Stimulated activated CD4-positive, alpha-beta T cell treated with anti-CD3 and anti-CD28 coated beads, Interleukin-1b, Interleukin-23, amount 100 ng/mL, for 1 hour (primary cell): ENCODE measurements at places on chromosomes 5 and 9.

GRCh38 chr5:76617675-76618074, 5.5 kb downstream of the F2RL2 start:
- no peak for DNase-seq

GRCh38 chr5:147567917-147568598, 58.2 kb upstream of the DPYSL3 start:
- no peak for DNase-seq

GRCh38 chr9:120030847-120031246, 549.1 kb downstream of the CDK5RAP2 start:
- DNase-seq, result no peak

DNA sequence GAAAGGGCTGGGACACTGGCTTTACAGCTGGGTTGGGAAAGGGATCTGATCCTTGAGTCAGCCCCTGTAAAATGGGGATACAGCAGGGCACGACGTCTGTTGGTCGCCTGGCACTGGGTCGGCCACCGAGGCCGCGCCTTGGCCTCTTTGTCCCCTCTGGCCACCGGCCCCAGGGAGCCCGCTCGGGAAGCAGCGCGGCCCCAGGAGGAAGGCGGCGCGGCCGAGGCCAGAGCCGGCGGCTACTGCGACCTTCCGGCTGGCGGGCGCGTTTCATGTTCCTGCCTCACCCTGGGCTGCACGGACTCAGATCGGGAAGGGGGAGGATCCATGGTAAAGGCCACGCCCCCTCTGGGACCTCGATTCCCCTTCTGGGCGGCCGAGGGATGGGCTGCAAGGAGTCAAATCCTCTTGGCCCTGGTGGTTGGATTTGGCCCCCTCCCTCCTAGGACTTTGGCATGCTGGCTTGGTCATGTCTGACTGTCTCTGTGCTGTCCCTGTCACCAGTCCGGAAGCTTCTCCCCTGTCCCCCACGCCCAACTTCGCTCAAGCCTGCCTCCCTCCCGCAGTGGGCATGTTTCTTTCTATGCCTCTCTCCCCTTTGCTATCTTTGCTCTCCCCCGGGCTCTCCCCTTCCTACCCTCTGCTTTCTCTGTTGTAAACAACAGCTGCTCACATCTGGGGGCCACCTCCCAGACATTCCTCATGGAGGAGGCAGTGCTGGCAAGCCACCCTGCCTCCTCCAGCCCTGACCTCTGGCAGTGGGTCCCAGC, 25.8 kb downstream of the FPGS start:
- no peak for DNase-seq

GRCh38 chr5:172185096-172185461, 2.9 kb downstream of the STK10 start:
- no peak for DNase-seq

DNA sequence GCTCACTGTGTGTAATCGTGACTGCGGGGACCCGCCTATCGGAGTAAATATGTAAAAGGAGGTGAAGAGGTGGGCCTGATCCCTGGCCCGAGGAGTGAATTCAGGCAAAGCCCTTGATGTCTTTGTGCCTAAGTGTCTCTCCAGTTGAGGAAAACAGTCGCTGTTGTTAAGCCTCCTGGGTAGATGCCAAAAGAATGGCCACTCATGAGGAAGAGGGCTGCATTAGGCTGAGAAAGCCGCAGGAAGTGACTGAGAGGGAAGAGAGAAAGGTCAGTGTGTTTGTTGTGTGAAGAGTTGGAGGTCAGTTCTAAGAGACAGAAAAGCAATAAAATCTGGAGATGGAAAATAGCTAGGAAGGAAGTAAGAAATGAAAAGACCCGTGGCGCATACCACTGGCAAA, 35.8 kb upstream of the PIP5K1B start:
- DNase-seq, result no peak

- DNase-seq, result no peak
Observed at GRCh38 chr9:104923289-104923688, 4.7 kb downstream of the ABCA1 start.

DNA sequence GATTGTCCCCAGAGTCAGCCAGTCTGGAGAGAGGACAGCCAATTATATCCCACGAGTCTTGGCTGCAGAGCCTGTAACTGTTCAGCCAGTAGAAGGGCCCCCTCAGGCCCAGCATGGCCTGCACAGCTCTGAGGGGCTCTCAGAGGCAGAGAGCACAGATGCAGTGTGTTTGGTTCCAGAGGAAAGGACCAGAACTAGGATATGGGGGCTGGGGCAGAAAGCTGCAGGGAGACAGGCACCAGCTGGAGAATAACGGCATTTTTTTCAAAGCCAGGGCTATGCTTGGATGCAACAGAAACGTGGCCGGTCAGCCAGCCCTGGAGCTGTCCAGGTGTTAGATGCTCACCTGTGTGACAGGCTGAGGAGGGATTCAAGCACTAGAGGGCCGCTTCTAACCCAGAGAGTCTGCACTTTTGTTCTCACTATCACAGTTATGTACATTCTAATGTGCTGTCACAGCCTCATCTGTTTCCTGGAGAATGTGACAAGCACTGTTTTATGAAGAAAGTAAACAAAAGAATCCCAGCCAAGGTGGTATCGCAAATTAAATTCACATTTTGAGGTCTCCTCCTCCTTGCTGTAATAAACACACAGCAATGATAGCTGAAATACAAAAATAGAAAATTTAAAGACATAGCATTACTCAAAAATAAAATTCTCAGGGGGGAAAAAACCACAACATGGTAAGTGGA, 96.5 kb downstream of the GABBR2 start:
- no peak for DNase-seq

DNA sequence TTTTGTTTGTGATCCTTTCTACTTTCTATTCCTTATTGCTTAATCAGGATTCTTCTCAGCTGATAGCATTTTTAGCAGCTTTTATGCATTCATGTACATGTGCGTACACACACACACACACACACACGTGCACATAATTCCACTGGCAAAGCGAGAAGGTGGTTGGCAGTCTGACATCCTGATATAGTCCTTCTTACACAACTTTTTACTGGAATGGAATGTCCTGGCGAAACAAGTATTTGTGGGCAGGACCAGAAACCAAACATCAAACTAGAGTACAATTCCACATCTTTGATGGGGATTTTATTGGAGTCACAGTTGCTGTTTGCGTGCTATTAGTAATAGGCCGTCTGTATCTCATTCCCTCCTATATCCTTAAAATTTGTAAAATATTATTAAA, 356.5 kb downstream of the CCDC171 start:
- DNase-seq, result no peak

DNA sequence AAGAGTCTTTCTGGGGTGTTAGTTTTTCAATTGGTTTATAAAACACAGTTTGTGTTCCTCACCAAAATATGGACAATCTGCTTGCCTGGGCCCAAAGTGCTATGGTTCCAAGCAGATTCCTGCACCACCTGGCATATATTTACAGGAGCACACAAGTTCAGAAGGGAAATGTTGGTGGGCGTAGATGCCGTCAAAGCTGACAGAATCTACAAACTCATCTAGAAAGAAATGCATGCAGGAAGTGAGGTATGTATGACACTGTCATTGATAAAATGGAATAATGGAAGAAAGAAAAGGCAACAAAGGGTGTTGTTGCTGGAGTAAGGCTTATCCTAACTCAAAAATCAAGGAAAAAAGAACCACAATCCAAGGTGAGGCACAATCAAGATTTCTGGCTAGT, 225.8 kb downstream of the MLLT3 start:
- no peak for DNase-seq

DNA sequence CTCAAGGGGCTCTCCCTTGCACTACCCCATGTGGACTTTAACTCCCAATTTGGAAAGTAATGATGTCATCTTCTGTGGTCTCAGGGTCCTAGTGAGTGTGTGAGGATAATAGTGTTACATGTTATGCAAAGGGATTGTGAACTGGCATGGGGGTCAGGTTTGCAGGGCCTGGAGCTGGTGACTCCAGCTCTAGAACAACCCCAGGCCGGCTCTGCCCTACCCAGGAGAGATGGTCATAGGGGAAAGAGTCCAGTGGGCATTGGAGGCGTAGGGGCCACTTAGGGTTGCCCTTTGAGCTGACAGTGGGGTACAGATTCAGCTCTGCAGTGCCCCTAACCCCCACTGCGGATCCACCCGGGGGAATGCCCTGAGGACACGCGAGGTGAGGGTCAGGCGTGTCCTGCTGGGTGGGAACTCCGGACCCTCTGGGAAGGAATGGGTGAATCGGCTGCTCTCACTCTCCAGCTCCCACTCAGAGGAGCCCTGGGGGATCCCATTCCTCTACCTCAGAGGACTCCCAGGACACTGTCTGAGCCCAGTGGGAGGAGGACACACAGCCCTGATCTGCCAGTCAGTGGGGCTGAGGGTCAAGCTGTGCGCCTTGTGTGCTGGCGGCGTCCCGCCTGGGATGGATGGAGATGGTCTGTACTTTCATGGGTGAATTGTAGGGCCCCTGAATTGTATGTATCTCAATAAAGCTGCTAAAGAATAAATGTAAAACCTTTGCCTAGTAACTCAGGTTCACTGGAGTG, 2.5 kb upstream of the NKD2 start:
- DNase-seq, result no peak

GRCh38 chr9:124258607-124259157, 933 bp downstream of the NEK6 start:
- DNase-seq, result no peak

GRCh38 chr9:101648493-101648892, 53.7 kb upstream of the PPP3R2 start:
- no peak for DNase-seq

GRCh38 chr9:91572044-91572443, 148.4 kb upstream of the NFIL3 start:
- no peak for DNase-seq

GRCh38 chr9:18739127-18739526, 265.2 kb downstream of the ADAMTSL1 start:
- DNase-seq, result no peak

GRCh38 chr9:5513966-5514616, 3.8 kb downstream of the PDCD1LG2 start:
- DNase-seq, result no peak

DNA sequence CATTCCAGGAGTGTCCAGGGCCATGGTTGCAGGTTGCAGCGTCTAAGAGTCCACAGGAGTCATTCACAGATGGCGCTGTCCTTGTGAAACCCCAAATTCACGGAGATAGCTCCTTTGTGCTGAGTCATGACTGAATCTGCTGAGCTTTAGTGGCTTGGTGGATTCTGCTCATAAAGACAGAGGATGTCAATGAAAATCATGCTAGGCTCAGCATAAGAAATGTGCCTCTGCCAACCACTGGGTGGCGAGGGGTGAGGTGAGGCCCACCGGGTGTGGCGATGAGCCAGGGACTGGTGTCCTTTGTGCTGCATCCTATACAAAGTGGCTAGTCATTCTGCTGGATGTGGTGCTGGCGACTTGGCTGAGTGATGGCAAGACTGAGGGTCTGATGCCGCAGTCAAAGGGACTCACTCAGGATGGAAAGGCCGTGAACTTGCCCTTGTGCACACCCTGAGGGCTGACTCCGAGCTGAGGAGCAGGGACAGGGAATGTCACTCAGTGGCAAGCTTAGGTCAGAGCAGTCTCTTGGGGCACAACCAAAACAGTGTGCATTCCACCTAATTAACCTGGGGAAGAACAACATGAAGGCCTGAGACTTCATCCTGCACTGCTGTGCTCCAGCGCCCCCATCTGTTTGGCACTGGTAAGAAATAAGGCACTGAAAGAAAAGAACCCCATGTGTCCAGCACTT, 71.5 kb downstream of the DAP start:
- no peak for DNase-seq

DNA sequence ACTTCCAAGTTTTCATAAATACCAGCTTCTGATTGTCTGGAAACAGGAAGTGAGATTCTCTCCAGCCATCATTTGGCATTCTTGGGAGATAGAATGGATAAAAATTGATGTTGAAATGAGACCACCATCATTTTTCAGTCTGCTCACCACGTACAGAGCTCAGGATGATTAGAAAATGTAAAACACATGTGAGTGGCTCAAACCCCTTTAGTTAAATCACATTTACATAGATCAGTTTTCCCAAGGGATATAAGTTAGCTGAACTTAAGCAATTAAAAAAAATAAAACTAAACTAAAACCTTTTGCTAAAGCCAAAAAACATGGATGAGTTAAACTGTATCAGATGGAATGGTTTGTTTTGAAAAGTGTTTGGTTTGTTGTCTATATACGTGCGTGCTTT, 37.1 kb upstream of the GDNF start:
- DNase-seq, result no peak

- DNase-seq, result no peak
Observed at GRCh38 chr5:139654871-139655491, 6.8 kb downstream of the CXXC5 start.

DNA sequence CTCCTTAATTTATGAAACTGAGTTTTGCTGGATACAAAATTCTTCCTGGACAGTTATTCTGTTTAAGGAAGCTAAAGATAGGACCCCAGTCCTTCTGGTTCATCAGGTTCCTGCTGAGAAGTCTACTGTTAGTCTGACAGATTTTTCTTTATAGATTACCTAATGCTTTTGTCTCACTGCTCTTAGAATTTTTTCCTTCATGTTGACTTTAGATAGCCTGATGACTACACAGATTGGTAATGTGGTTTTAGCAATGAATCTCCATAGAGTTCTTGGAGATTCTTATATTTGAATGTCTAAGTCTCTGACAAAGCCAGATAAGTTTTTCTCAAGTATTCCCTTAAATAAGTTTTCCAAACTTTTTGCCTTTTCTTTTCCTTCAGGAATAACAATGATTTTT, 419.7 kb downstream of the CDH10 start:
- no peak for DNase-seq

GRCh38 chr5:145697251-145697990, 137.7 kb downstream of the PRELID2 start:
- DNase-seq, result no peak

DNA sequence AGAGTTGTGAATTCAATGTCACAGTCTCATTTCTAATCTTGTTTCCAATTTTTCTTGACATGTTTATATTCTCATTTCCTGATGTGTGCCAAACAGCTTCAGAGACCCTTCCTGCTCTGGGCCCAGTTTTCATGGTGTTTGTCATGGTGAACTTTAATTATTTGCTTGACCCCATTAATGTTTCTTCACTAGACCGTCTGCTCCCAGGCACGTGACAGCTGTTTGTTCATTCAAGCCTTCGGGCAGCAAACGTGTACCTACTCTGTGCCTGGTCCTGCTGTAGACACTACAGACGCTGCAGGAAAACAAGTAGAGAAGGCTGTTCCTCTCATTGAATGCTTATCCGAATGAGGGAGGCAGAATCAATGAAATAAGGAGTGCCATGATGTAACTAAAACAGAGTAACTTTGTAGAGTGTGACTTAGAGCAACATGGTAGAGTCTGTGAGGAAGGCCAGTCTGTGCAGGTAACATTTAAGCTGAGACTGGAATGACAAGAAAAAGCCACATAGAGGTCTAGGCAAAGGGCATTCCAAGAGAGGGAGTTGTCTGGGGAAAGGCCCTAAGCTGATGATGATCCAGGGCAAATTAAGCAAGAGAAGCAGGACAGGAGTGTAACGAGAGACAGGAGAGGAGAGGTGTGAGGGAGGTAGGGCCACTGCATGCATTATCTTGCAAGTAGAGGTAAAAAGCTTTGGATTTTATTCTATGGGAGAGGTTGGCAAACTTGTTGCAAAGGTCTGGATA, 191.4 kb downstream of the SEMA5A start:
- DNase-seq, result no peak

GRCh38 chr9:124475158-124475867, 25.1 kb downstream of the ADGRD2 start:
- no peak for DNase-seq
